ENCODE measurements at places on chromosomes 11 and 22.
A peak's percentile ranks its signal among the peaks of the same experiment; 100 is the strongest.

- DNase-seq: no peak
These were observed 6.8 kb downstream of the SLC35F2 start for GRCh38 chr11:107851704-107852310.

- no peak for DNase-seq
These were observed 113.6 kb downstream of the MICAL3 start for GRCh38 chr22:17910561-17911311.

- peak; percentile 59 for DNase-seq
These were observed 45.9 kb downstream of the ZNF143 start for GRCh38 chr11:9506489-9507276.

DNA sequence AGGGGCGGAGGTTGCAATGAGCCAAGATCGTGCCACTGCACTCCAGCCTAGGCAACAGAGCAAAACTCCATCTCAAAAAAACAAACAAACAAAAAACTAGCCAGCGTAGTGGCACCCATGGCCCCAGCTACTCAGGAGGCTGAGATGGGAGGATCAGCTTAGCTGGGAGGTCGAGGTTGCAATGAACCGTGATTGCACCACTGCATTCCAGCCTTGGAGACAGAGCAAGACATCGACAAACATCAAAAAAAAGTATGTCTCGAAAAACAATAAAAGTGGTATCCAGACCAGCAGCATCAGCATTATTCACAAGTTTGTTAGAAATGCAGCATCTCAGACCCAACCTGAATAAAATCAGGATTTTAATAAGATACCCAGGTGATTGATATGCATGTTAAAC, 6.2 kb upstream of the MAPK1 start:
- DNase-seq: no peak

All from left lung (tissue), 14 donors.